Activated naive CD8-positive, alpha-beta T cell treated with anti-CD3 and anti-CD28 coated beads for 36 hours (primary cell): ENCODE measurements at places on chromosomes 1 and 21. TPM values are rescaled to one million over a fixed set of nuclear protein-coding genes. Genes with fewer than 3 reads are reported as not detected.
A peak's percentile ranks its signal among the peaks of the same experiment; 100 is the strongest.

DNA sequence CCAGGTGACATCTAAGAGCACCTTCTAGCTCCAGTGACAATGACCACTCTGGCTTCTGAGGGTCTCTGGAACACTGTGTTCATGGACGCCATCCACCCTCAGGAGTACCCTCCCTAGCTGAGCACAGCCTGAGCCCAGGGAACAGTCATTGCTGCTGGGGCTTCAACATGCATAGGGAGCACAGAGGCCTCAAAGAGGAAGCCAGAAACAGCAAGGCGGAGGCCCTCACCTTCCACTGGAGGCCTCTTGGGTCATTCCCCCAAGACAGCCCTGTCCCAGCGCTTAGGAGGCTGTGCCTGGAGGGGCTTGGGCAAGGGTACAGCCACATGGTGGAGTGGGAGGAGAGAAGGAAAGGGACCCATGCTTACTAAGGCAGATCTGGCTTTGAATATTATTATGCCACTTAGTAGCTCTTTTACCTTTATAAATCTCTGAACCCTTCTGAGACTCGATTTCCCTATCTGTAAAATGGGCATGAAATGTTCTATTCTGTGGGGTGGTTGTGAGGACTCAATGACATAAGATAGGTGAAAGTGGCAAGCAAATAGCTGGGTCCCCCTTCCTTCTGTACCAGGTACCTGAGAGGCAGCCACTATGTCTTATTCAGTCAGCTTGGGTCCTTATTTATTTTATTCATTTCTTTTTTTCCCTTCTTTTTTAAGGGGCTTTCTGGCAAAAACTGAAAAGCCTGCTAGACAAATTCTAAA, 32.8 kb downstream of the PTAFR start:
- no peak for DNase-seq

- DNase-seq, result no peak
Observed at GRCh38 chr1:94934551-94934950, 7.6 kb upstream of the CNN3 start.

DNA sequence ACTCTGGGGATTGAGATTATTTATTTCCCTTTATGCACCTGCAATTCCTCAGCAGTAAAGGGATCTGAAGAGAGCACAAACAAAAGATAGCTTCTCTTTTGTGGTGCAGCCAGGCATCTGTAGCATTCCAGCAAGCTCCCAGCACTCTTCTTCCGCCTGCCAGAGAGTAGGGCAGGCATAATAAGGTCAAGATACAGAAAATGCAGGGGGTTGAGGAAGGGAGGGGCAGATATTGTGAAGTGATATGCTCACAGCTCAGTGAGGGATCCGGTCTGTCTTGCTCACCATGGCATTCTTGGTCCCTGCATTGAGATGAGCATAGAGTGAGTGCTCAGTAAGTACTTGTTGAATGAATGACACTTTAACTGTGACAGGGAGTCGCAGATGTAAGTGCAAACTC, 23.9 kb downstream of the FASLG start:
- no peak for DNase-seq

Gene GJA4
- total RNA-seq, result not detected

DNA sequence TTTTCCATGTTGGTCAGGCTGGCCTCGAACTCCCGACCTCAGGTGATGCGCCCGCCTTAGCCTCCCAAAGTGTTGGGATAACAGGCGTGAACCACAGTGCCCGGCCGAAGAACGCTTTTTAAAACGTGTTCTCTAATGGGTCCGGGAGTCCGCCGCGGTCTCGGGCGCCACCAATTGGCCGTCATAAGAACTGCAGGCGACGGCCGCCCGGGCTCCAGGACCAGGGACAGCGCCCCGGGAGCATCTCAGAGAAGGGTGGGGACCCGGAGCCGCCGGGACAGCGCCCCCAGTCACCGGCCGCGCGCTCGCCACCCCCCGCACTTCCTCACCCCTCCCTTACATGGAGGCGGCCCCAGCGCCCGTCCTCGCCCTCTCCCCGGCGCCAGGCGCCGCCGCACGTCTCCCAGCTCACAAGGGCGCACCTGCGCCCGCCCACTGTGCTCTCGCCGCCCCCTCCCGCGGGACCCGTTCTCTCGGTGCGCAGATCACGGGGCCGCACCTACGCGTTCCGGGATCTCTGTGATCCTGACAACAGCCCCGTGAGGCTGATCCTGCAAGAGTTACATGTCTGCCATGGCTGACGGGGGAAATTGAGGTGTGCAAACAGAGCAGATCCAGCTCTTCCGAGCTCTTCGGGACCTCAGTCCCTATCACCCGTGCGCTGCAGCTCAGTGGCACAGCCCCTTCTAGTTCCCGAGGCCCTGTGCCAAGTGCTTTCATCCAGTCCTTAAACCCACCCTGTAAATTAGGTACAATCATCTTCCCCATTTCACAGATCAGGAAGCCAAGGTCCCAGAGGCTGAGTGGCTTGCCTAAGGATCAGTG, 9.8 kb downstream of the RAP1GAP start:
- peak; percentile 82 for DNase-seq
